ENCODE measurements at places on chromosomes 3 and 15.

DNA sequence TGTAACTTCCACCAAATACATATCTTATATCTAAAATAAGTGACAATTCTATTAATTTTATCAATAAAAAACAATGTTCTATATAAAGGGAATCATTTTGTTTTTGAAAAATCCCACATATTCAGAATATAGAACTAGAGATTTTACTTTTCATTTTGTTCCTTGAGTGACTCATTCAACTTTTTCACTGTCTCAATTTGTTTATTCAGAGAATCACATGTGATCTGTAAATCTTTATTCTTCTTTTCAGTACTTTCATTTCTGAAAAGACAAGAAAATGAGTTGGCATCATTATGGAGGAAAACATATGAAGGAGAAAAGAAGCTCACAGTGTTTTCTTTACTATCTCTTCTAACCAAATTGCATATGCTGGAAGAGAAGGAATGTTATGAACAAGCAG, 35.0 kb downstream of the CIP2A start:
- DNase-seq = no peak

DNA sequence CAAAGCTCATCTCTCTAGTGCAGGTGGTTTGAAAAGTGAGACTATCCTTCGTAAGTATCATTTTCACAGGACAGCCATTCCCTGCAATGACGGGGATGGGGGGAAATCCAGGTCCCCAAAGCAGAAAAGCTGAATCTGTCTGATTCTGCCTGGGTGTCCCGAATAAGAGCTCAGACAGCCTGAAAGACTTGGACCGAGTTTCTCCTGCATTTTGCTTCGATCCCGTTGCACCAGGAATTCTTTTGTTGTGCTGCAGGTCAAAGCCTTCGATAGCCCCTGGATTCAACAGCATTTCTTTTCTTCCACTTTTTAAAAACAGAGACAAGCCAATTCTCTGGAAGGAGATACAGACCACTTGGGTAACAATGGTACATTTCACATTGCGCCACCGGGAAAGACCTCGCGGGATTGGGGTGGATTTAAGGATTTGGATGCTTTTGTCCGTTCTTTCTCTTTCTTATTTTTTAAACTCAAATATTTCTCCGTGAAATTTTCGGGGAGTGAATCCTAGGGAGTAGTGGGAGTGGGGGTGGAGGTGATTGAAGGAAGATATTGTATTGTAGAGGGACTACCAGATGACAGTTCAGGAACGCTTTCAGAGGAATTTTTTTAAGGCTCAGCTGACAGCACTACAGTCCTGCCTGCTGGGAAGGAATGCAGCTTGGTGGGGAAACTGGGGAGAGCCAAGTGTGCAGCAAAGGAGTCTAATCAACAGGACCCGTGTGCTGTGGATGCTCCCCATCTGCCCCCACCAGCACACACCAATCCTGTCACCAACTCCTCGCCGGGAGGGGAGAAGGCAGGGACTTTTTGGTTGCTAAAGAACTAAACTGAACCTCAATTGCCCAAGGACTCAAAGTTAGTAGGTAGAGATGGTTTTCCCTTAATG, 2.6 kb downstream of the SLITRK3 start:
- no peak for DNase-seq

DNA sequence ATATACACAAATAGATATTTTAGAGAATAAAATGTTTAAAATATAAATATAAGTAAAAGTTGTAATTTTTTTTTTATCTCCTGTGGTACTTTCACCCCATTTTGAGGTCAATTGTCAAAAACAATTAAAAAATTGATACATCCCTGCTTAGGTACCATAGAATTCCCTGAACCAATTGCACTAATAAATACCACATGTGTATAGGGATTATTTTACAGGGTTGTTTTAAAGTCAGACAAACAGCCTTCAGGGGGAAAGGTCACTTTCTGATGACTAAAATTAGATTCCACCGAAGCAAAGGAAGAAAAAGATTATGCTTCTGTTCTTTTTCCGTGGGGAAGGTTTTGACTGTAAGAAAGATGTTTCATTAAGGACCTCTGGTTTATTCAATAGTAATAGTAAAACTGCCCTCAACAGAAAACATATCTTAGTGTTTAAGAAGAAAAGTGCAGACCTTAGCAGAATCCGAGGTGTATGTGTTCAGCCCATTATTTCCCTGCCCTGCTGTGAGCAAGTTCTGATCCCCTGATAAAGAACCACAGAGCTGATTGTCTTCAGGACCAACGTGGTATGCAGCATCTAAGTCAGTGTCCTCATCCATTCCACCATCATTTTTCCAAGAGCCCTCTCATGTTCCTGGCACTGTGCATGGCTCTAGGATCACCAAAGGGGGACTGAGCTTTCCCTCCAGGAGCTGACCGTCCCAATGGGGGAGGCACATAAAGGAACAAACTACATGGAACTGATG, 132.9 kb upstream of the IL12A start:
- DNase-seq = no peak

DNA sequence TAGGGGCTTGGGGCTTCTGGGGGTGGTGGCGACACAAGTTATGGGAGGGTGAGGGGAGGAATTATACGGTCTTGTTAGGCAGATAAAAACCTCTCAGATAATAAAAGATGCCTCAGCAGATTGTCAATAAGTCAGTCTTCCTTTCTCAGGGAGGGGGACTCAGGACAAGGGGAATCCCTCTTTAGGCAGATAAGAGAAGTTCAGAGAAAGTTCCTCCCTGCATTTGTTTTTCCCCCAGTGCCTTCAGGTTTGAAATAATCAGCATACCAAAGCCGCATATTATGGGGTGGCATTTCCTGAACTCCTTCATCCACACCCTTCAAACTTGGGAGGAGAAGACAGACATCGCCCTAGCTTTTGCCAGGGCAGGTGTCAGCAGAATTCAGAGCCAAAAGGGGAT, 8.5 kb downstream of the PPCDC start:
- no peak for DNase-seq

GRCh38 chr3:156395961-156396710, 158.8 kb downstream of the SSR3 start:
- no peak for DNase-seq

DNA sequence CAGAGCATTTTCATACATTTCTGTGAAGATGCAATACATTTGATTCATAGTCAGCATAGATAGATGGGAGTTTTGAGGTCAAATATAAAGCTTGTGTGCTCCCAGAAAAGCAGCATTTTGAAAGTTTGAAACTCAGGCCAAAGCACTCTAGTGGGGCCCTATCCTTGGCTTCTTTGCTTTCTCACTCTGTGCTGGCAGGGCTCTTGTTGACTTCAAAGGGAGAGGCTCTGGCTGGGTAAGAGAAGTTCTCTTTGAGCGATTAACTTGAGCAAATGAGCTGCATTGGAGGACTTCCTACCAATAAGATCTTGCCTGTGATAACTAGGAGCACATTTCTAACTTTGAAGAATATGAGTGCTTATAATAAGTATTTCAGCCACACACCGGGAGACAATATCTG, 214.0 kb upstream of the RARB start:
- DNase-seq = no peak

DNA sequence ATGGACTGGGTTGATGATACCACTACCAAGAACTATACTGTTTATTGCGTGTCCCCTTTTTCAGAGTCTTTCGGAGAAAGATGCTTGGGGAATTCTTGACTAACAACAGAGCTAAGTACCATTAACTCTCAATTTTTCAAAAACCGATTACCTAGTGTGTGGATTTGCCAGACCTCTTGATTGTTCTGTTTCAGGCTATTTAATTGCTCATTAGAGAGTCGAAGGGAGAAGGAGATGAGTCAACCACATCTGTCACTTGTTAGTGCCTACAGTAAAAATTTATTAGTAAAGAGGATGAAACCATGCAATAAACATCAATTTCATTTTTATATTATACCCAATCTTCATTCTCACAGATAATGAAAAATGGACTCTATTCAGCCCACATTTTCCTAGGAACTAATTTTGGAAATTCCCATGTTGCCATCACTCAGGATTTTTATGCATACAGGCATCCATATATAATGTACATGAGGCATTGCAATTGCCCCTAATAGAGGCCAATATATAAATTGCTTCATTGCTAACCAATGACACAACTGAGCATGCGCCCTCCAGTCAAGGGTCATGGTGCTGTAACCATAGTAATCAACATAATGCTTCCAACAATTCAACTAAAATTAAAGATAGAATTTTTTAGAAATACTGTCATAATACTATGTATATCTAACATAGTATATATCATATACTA, 541.7 kb downstream of the TBL1XR1 start:
- no peak for DNase-seq

GRCh38 chr3:47443611-47443995, 32.1 kb downstream of the SCAP start:
- DNase-seq = no peak

- no peak for DNase-seq
Observed at GRCh38 chr15:41820791-41821423, 7.0 kb upstream of the JMJD7 start.

DNA sequence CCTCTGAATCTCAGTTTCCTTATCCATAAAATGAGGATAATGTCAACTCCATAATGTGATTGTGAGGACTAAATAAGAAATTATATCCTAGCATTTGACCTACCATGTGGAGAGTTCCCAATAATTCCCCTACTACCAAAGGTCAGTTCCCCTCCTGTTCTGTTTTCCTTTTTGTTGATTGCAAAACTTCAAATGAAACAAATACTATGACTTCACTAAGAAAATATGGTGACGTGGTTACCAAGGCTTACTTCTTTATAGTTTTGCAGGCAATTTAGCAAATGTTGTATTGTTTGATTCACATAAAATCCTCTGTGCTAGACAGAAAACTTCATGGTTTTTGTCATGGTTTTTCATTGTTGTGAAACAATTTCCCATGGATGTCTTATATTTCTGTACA, 153.8 kb upstream of the RORA start:
- no peak for DNase-seq

- no peak for DNase-seq
Observed at GRCh38 chr3:65676580-65676979, 362.1 kb downstream of the MAGI1 start.

DNA sequence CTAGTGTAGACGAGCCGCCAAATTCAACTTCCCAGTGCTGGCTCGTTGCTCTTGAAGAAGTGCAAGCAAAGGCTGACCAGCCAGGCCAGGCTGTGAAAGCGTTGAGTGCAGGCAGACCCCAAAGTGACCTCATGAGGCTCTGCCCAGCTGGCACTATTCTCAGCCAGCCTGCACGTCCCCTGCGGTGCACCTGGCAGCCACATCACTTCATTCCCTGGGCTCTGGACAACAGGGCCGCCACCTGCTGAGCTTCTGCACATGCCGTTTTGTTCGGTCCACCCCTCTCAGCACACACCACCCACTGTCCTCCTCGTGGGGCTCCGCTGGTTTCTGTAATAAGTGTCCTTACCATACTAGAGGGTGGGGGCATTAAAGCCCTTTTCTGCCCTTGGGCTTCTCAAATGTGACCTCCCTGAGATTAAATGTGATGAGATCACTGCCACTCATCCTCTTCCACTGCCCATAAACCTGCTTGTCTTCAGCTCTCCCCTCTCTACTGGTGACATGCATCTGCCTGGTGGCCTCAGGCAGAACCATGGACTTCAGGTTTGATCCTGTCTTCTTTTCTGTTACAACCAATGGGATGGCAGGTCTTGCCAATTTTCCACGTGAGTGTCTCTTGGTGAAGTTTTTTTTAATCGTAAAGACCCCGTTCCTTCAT, 6.1 kb downstream of the RASGRF1 start:
- no peak for DNase-seq

- DNase-seq = no peak
Observed at GRCh38 chr3:65597952-65598413, 440.7 kb downstream of the MAGI1 start.

DNA sequence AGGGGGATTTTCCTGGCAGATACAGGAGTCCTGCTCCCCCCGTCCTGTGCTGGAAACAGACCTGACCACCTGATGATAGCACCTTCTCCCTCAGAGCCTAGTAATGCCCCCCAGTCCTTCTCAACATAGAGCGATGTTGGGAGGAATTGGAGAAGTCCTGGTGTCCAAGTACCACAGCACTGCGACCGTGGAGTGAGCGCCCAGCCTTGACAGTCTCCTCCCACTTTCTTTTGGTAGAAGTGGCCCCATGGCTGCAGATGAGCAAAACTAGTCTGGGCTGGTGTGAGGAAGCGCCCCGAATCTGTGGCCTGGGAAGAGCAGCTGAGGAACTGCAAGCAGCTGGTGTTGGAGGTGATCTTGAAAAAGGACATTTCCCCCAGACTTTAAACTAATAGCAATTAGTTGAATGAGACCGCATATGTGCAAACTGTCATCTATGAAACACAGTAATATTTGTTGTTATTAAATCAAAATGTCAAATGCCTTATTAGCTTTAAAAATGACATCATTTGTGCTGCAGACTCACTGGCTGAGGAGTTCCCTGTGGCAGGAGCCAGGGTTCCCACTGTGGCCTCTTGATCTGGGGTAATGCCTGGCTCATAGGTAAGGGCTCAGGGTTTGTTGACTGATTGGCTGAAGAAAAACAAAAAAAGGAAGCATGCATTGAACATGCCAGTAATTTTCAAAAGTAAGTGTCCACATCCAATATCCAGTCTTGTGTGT, 121.8 kb downstream of the CACNA2D3 start:
- DNase-seq = no peak

- peak; percentile 93 for DNase-seq
Observed at GRCh38 chr3:55750525-55750924, 263.4 kb upstream of the WNT5A start.

- no peak for DNase-seq
Observed at GRCh38 chr3:166488977-166489672, 651.9 kb upstream of the BCHE start.

DNA sequence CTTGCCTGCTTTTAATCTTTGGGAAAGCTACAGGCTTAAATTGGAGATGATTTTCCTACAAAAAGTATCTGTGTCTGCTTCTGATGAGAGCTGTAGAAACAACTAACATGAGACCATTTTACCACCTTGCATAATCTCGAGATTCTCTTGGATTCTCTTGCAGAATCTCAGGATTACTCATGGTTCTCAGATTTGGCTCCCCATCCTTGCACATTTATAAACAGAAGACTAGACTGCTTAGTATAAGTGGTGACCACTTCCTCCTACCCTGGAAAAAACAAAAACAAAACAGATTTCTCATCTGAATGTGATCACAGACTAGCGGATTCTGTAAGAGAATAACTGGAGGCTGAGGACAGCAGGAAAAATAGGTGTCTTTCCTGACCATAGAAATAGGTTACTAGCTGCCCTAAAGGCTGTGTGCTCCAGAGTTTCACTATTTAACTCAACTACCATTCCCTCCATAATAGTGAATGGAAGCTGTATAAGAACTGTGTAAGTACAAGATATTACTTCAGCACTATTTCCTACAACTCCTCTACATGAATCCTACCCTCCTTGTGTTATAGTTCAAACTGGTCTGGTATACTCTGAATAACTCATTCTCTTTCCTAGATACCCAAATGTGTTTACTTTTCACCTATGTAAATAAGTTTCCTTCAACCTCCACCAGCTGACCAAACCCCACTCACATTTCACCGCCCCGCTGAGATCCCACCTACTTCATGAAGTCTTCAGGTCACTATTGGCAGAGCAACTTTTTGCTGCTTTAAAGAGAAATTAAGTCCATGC, 122.2 kb upstream of the C2CD4B start:
- no peak for DNase-seq
